ENCODE measurements at places on chromosomes 5 and 9.

GRCh38 chr9:106921341-106921899 is 58.5 kb downstream of the ZNF462 start:
- no peak for DNase-seq

- DNase-seq = no peak
These were observed 84.5 kb upstream of the VCAN start for GRCh38 chr5:83387041-83387440.

DNA sequence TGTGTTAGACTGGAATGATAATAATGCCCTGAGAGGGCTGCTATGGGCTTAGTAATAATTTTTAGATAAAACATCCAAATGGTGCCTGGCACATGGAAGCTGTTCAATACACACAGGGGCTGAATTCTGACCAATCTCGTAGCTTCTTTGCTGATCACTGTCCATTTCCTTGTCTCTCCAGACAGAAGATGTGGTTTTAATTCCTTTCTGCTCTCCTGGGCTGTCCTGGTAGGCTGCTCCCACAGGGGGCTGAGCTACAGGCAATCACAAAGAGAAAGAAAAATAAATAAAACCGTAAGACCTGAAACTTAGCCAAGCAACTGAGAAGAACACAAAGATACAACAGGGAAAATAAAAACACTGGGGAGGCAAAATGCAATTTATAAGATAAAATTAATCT is 136.5 kb downstream of the CDK5RAP2 start:
- no peak for DNase-seq

GRCh38 chr9:134698111-134698510 is 56.5 kb downstream of the COL5A1 start:
- no peak for DNase-seq

DNA sequence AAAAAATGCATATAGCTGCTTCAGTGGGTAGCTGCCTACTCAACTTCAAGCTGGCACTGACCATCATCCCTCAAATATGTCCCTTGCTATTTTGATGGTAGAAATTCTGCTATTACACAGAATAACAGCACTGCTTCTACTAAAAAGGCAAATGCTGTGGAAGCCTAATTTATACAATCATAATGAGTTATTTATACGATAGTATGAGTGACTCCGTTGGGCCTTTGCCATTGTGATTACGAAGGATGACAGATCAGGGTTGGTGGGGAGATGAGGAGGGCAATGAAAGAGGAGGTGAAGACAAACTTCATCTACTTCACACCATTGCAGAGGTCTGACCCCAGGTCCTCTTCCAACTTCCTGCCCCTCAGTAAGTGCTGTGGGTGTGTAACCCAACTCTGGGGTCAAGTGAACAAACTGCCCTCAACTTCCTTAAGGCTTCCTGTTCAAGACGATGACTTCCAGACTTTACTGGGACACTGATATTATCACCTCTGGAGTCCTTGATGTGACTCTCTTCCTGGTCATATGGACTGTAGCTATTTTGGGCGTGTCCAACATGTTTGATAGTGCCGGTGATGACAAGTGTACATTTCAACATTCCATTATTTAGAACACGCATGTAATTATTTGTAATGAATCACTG is 74.1 kb upstream of the RPS23 start:
- DNase-seq = no peak

- no peak for DNase-seq
These were observed 204.8 kb upstream of the KLF4 start for GRCh38 chr9:107694390-107694789.

DNA sequence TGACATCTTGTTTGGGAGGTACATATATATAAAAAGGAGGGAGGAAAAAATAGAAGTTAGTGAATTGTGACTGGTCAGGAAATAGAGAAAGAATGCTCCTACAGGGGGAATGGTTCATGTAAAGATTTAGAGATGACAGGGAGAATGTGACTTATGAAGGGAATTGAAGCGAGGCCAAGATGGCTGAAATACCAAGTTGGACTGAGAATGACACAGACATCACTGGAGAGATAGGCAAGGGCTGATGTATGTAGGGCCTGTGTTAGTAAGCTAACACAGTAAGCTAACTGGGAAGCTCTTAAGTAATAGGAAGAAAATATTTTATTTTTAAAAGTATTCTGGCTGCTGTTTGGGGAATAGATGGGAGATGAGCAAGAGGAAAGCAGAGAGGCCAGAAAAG is 286.3 kb downstream of the NNT start:
- DNase-seq = no peak

DNA sequence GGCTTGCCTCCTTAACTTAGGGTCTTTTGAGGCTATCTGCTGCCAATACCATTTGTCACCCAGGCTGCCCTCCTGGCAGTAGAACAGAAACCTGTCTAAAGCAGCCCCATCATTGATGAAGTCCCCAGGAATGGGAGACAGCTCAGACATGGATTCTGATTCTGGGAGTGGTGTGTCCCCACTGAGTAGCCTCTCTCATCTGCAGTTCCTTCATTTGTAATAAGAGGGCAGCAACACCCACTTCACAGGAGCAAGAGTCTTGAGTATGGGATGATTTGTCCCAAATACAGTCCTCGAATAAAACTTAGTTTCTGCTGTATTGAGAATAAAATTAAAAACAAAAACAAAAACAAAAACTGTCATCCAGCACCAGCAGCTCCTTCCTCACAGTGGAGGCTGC is 167.6 kb downstream of the ASTN2 start:
- DNase-seq = no peak

- no peak for DNase-seq
These were observed 23.5 kb downstream of the SLC25A25 start for GRCh38 chr9:128091571-128091970.

DNA sequence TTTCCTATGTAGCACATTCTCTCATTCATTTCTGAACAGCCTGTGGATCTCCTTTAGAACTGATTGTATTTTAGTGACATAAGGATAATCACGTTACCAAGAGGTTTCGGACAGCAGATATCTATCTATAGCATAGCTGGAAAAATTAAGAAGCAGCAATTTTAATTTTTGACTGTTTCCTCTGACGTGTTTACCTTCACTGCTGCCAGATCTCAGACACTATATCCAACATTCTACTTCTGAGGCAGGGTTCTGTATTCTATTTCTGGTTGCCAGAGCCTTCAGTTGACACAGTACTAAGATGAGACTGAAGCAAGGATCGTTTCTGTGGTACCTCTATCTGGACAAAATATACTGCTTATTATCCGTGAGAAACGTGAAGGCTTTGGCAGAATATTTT is at the start of gene EFCAB9:
Gene EFCAB9, plus strand, starts transcription at position 301 of the 400 bp plus-strand sequence. Its CDS starts 1 bp downstream, at position 302.
- DNase-seq = no peak

DNA sequence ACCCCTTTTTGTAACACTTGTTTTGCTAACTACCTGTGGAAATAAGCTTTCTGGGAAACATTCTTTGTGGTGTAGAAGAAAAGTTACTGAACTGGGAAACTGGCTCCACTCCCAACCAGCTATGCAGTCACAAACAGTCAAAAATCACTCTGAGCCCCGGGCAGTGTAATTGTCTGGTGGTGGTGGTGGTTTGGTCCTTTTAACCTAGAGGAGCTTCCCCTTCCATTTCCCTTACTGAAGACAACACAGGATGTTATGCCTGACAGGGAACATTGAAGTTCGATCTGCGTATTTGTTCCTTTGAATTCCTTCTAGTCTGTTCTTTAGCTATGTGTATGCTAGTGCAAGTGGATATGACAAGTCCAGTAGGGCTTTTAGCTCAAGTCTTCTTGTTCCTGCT is 56.8 kb upstream of the TBCA start:
- no peak for DNase-seq

GRCh38 chr5:9582406-9582805 is 36.5 kb upstream of the SEMA5A start:
- DNase-seq = no peak

DNA sequence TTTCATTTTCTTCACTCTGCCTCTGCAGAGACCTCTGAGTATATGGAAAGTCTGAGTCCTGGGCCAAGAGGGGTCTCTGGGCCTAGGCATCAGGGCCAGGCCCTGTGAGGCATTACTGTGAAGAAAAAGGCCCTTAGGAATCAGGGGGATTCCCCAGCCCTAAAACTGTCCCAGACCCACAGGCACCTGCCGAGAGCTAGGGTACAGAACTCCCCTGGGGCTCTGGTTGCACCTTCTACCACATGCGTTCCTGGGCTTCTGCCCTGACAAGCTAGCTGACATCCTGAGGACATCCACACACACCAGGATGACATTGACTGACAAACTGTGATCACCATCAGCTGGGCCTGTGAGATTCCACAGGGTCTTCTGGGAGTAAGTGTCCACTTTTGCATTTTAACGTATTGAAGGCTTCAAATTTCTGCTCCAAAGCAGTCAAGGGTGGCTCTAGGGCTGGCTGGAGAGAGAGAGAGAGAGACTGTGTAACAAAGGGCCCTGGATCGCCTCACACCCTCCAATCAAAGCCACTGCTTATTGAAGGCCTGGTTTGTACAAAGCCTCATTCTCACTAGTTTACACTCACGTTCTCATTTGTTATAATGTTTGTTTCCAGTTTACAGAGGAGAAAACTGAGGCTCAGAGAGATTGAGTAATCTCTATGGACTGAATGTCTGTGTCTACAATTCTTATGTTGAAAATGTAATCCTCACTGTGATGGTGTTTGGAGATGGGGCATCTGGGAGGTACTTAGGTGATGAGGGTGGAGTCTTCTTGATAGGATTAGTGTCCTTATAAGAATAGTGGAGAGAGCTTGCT is 45.1 kb downstream of the TGFBI start:
- no peak for DNase-seq

DNA sequence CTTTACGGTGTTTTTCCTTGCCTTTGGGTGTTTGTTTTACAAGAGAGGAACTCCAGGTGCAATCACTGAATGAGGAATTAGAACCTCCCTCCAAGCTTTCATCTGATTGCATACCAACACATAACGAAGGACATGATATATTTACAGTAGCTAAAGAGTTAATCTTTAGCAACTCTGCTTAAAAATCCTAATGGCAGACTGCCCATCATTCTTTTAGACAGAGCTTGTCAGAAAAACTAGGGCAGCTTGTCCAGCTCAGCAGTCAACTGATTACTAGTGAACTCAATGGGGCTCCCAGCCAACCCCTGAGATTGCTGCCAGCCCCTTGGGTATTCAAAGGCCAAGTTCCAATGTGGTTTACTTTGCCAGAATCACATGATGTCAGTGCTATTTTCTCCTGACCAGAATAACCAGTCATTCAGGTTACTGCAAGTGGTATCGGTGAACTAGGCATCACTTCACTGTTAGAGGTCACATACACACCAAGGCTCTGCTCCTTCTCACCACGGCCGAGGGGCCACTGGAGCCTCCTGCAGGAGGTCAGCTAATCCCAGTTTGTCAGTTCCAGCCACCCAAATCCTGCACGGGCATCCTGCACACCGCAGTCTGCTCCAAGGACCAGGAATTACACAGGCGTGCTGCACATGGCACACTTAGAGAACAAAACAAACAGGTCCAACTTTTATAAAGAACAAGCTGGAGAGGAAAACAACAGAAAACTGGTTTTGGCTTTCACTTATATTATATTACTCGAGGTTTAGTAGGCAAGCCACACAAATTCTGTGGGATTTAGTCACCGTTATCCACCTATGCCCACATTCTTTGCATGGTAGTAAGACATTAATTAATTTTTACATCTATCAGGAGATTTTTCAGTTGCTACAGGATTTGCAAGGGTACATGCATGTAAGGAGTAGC is 62.5 kb downstream of the NFIB start:
- no peak for DNase-seq

- DNase-seq = no peak
These were observed 38.2 kb downstream of the ZDHHC11B start for GRCh38 chr5:746258-746761.

- no peak for DNase-seq
These were observed 209.2 kb downstream of the DIRAS2 start for GRCh38 chr9:90433398-90433941.

- DNase-seq = no peak
These were observed 454.5 kb upstream of the ZNF608 start for GRCh38 chr5:125200866-125201373.

GRCh38 chr9:121505903-121506735 is 6.5 kb upstream of the GGTA1 start:
- DNase-seq = no peak

DNA sequence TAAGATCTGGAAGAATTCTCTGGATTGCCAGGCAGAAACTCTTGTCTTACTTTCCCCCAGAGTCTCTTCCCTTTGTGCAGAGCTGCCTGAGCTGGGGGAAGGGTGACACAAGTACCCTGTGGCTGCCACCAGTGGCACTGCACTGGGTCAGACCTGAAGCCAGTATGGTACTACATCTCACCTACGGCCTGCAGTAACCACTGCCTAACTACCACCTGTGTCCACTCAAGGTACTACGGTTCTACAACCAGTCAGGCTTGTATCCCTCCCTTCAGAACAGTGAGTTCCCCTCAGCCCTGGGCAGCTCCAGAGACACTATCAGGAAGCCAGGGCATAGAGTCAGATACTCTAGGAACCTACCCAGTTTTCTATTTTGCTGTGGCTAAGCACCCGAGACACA is 212.0 kb upstream of the POU5F2 start:
- no peak for DNase-seq

DNA sequence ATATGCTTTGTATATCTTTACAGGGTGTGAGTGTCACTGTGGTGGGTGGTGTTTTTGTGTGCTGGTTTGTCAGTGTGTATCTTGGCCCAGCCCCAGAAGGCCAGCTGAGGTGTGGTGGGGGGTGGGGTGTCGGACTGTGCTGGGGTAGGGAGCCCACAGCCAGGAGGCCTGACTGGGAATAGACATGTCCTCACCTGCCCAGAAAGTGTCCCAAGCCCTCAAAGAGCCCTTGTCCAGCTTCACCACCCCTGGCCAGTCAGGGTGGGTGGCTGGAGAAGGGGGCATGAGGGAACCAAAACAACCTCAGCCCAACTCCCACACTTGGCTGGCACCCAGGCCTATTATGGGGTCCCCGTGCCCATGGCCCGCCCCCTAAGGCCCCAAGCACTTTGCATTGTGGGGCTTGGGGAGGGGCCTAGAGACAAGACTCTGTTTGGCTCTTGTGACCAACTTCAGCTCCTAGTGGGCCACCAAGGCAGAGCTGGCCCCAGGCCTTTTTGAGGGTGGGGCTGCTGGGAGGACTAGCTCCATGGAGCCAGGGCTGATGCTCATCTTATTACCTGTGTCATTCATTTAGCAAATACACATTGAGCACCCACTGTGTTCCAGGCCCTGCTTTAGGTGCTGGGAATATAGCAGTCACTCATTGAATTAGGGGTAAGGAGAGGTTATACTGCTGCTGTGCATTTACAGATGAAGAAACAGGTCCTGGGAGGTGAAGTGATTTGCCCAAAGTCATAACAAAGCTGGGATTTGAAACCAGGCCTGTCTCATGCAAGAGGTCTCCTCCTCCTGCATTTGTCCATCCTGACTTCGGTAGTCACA is 56.2 kb upstream of the PSD2 start:
- DNase-seq = no peak

DNA sequence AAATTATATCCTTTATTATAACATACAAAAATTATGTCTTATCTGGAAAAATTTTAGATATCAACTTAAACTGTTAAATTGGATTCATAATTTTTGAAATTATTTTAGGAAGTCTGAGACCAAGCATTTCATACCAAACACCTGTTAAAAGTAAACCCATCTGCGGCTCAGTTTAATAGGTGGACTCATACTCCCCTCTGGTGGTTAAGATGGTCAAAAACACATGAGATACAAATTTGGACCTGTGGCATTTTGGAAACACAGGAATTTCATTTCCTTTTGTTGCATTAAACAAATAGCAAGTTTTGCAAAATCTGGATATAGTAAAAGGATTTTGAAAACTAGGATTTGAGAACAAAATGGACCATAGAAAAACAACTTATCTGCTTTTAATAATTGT is 53.7 kb downstream of the RGMB start:
- no peak for DNase-seq

All from activated naive CD8-positive, alpha-beta T cell treated with anti-CD3 and anti-CD28 coated beads for 36 hours (primary cell).